Fibroblast of skin of right biceps (primary cell): ENCODE measurements at places on chromosomes 7 and 10.
A peak's percentile ranks its signal among the peaks of the same experiment; 100 is the strongest.

- DNase-seq: peak; percentile 59
Observed at GRCh38 chr7:41047789-41048191, 655.1 kb downstream of the INHBA start.

GRCh38 chr7:43758822-43759683 lies 573 bp downstream of the BLVRA start:
- DNase-seq: peak; percentile 41

DNA sequence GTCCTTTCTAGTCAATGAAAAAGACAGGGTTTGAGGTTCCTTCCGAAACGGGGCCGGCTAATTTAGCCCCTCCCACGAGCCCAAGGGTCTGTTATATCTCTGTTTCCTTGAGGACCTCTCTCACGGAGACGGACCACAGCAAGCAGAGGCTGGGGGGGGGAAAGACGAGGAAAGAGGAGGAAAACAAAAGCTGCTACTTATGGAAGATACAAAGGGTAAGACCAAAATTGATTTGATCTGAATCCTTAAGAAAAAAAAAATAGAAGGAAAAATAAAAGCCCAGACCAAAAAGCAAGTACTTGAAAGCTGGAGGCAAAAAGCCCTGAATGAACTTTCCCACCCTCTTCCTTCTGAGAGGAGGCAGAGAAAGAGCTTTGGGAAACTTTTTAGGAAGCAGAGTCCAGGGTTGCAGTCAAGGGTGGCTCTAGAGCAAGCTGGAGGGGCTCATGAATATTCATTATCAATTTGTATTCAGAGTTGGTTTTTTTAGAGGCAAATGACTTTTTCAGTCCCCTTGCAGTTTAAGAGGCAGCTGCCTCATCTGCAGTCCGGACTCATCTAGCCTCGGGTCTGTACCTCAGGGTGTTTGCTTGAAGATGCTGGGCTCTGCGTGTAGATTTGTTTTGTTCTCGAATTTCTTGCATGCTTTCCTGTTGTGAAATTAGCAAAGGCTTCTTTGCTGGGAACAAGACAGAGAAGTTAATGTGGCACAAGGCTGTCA lies at the start of gene ENTPD1:
ENTPD1 (plus strand) TSS at position 123 of the 721 bp plus-strand sequence; CDS start at position 200, 77 bp downstream.
- DNase-seq: no peak

DNA sequence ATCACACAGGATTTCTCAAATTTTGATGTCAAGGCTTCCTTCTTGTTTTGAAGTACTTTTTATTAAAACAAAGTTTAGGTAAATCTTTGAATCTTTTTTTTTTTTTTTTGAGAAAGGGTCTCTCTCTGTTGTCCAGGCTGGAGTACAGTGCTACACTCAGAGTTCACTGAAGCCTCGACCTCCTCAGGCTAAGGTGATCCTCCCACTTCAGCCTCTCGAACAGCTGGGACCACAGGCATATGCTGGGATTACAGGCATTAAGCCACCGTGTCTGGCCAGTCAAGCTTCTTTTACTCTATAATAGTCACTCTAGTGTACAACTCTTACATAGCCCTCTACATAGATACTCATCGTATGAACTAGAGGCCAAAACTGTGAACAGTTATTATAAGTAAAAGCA lies 3.4 kb downstream of the RUFY2 start:
- no peak for DNase-seq

DNA sequence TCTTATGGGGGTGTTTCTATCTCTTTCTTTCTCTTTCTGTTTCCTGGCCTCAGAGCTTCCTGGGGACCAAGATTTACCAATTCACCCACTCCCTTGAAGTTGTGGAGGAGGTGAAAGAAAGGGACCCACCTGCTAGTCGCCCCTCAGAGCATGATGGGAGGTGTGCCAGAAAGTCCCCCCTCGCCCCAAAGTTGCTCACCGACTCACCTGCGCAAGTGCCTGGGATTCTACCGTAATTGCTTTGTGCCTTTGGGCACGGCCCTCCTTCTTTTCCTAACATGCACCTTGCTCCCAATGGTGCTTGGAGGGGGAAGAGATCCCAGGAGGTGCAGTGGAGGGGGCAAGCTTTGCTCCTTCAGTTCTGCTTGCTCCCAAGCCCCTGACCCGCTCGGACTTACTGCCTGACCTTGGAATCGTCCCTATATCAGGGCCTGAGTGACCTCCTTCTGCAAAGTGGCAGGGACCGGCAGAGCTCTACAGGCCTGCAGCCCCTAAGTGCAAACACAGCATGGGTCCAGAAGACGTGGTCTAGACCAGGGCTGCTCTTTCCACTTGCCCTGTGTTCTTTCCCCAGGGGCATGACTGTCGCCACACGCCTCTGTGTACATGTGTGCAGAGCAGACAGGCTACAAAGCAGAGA lies 12.2 kb downstream of the AQP1 start:
- DNase-seq: no peak

DNA sequence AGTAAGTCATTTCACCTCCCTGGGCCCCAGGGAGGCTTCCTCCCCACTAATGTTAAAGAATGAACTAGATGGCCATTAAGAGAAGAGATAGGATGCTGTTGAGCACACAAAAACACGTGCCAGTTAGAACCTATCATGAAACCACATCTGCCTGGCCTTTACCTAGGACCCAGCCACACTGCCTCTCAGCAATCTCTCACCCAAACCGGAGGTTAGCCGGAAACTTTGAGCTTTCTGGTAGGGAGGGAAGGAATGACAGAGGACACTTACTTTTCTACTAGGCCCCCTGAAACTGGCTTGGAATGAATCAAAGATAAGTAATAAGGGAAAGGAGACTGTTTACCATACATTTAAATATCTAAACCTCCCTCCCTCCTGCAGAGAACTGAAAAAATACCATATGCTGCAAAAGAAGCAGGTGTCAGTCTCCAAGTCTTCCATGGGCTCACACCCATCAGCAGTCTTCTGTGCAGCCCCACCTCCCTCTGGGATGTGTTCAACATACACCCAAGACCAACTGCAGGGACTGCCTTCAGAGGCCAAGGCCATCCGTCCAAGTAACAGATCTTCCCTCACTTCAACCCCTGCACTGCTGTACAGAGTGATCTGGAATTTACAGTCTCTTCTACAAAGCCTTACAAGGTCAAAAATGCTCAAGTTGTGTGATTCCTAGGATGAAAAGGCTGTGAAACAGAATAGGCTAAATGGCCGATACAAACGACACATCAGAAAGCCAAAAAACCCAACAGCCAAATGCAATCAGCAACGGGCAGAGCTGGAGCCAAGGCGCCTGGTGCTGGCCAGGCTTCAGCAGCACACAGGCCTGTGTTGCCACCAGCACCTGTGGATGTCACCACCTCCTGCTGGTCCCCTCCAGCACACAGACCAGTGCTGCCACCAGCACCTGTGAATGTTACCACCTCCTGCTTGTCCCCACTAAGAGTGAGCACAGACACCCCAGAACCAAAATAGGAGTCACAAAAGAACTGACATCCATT lies 42.4 kb downstream of the SORBS1 start:
- DNase-seq: no peak

- DNase-seq: no peak
Observed at GRCh38 chr10:132110713-132111112, 45.0 kb downstream of the JAKMIP3 start.

DNA sequence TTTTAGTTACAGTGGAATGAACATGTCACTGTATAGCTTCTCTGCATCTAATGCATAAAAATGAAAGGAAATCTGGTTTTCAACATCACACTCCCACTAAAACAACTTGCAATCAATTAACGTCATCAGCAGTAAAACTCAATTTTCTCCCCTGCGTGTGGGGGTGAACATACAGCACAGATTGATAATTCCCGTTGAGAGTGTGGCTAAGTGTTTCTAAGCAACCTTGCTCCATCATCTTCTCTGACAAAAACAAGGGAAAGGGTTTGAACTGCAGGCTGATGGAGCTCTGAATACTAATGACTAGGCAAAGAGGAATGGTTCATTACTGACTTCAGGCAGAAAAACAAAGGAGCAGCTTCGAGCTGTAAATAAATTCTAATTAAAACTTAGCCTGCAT lies 238.3 kb downstream of the PARD3 start:
- peak; percentile 28 for DNase-seq

DNA sequence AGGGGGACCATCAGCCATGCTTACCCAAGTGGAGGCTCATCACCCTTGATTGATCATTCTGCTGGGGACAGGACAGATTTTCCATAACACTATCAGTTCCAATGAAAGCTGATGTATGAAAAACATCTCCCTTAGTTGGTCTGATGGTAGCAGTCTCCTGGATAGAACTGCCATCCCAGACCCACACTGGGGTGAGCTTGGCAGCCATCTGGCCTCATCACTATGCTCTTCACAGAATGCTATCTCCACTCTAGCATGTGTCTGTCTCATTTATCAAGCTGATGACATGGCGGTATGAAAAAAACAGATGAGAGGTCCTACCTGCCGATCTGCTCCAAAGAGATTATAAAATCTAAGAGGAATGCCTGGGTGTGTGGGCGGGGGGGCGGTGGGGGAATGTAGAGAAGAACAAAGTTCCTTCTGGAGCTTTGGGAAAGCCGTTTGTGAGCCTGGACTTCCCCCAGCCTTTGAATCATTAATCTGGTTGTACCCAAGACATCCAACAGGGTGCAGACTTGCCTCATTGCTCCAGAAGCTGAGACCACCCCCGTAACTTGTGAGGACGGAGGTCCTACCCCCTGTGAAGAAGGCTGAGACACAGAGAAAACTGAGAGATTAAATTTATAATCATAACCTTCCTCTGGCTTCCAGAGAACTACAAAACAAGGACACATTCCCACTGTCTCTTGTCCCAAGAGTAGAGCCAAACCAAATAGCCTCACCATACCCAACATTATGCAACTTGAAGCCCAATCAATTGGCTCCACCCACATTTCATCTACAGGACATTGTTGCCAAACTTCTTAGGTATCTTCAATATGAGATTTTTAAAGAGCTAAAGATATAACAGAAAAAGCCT lies 340.8 kb downstream of the KCNMA1 start:
- peak; percentile 63 for DNase-seq

DNA sequence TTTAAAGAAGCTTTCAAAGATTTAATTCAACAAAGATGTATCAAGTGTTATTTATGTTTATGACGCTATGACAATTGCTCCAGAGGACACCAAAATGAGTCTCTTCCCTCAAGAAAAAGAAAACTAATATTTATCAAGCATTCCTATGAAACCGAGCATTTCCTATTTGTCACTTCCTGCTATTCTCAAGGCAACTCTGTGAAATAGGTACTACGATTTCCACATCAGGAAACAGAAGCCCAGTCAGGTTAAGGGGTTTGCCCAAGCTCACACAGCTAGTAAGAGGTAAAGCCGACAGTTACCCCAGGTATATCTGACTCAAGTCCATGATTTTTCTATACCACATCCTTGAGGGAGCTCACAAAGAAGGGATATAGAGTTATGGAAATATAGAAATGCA lies 85.9 kb downstream of the TRIL start:
- DNase-seq: no peak

DNA sequence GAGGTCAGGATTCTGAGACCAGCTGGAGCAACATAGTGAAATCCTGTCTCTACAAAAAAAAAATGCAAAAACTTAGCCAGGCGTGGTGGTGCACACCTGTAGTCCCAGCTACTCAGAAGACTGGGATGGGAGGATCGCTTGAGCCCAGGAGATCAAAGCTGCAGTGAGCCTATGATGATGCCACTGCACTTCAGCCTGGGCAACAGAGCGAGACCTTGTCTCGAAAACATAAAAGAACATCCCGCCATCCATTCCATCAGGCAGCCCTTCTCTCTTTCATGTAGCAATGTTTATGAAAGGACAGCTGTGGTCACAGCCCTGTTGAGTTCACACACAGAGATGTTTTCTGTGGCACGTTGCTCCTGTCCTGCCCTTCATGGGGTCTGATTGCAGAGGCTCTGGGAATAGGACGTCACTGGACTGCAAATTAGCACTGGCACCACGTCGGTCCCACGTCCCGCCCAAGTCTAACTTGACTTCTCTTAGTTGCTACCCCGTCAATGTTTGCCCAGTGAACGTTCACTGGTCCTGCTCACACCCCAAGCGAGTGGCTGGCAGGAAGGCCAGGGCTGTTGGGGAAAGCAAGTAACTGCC lies 64.5 kb upstream of the MYL10 start:
- DNase-seq: no peak

DNA sequence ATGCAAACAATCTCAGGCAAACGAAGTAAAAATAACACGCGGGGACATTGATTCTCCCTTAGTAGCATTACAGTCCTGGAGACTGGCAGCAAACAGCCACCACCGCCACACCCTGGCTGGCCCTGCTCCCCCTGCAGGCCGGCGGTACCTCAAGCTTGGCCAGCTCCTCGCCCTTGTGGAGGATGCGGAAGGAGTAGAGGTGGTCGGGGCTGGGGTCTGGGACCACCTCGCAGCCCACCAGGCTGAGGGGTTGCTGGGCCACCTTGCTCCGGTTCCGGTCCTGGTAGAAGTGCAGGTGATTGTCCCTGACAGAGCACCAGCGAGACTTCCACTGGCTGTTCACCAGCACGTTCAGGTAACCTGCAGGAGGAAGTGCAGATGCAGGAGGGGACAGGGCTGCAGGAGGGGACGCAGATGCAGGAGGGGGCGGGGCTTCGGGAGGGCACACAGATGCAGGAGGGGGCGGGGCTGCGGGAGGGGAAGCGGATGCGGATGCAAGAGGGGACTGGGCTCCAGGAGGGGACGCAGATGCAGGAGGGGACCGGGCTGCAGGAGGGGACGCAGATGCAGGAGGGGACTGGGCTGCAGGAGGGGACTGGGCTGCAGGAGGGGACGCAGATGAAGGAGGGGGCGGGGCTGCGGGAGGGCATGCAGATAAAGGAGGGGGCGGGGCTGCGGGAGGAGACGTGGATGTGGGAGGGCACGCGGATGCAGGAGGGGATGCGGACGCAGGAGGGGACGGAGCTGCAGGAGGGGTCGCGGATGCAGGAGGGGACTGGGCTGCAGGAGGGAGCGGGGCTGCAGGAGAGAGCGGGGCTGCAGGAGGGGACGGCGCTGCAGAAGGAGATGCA lies 65.7 kb downstream of the VWA2 start:
- DNase-seq: no peak

DNA sequence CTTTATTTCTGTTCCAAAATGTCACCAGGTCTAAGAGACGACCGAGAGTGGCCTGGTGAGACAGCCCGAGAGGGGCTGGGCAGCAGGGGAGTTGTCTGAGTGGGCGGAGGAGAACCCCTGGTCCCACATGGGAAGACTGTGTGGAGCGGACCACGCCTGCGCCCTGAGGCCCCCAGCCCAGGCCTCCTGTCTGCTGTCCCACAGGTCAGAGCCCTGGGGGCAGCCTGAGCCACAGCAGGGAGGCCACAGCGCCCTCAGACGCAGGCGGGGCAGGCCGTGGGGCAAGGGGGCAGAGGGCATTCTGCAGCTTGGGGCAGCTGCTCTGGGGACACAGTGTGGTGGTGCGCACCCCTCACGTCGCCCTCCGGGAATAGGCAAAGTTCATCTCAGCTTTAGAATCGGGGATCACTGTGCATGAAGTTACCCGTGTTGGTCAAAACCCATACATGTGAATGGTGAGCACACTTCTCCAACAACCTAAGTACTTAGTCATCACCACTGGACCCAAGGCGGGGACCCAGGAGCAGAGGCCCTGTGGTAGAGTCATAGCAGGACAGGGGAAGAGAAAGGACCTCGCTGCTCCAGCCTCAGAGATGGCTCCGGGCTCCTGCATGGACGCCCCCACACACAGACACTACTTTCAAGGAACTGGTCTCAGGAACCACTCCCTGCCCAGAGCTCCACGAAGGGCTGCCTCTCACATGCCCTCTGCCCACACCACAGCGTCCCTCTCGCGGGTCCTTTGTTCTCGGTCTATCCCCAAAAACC lies 214.7 kb downstream of the ELFN1 start:
- DNase-seq: no peak

GRCh38 chr7:31044529-31044928 lies 7.6 kb upstream of the ADCYAP1R1 start:
- no peak for DNase-seq

- DNase-seq: no peak
Observed at GRCh38 chr7:139086454-139086853, 23.1 kb downstream of the ZC3HAV1 start.
